ENCODE measurements at places on chromosomes 6 and 20.

DNA sequence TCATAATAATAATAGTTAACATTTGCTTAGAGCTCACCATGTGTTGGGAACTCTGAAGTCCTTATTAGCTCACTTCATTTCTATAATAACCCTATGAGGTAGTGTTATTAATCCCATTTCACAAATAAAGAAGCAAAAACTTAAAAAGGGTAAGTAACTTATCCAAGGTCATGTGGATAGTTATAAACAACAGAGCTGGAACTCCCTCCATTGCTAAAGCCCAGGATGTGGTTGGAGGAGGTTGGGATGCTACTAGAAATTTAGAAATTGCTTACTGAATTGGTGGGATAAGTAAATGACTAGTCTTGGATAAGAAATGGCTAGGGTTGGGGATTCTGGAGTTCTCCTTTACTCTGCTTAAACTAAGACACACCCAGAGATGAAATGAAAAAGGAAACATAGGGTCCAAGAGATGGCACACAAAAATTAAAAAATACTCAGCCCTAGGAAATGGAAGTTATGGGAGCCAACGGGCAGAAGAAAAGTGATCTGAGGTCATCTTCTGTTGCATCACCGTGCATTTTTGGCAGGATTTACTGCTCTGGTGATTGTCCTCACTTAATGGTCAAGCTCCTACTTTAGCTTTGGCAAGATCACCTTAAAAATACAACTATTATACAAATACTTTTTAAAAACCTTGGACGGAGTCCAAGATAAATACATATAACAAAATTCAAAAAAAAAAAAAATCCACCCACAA, 7.7 kb upstream of the CLIC5 start:
- DNase-seq: no peak

GRCh38 chr6:11007715-11008608, 36.1 kb downstream of the ELOVL2 start:
- no peak for DNase-seq

- no peak for DNase-seq
These were observed 8.1 kb downstream of the HLA-DRB1 start for GRCh38 chr6:32581315-32582095.

- no peak for DNase-seq
These were observed 41.0 kb downstream of the TMEM242 start for GRCh38 chr6:157282284-157282683.

DNA sequence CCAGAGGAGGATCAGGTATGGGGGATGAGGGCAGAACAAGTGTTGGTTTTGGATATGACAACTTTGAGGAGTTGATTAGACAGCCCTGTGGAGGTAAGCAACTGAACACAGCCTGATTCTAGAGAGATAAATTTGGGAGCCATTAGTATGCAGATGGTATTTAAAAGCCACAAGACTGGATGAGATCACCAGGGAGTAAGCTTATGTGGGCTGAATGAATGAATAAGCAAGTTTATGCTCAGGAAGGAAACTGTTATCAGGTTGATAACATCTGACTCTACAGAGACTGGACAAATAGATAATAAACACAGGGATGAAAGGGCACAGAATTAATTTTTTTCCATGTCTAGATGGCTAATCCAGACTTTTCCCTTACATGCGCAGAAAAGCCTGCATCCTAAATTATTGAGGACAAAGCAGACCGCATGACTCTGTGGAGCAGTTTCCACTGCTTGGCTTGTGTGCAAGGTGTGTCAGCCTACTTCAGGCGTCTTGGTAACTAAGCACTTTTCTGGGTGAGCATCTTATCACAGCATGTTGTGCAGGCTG, 150.6 kb downstream of the GJA10 start:
- no peak for DNase-seq

GRCh38 chr20:17992224-17992637, 23.4 kb downstream of the MGME1 start:
- no peak for DNase-seq

- DNase-seq: no peak
These were observed 30.2 kb upstream of the GGTLC1 start for GRCh38 chr20:24018796-24019195.

DNA sequence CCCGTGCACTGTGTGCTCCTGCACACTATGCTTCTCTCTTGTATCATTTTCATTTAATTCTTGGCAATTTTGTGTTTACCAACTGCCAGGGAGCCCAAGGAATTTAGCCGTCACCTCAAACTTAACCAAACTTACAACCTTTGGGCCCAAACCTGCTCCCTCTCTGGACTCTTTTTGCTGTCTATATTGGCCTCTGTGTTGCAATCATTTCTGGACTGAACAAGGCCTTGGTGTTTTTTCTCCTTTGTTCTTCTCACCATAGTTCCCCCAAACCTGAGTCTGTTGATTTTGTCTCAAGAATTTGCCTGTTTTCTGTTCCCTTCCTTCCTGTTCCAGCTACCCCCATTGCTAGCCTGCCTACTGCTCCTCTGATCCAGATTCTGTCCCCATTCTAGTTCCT, 19.2 kb downstream of the DCBLD1 start:
- DNase-seq: no peak

- no peak for DNase-seq
These were observed 205.7 kb downstream of the CDH4 start for GRCh38 chr20:61457725-61458124.

DNA sequence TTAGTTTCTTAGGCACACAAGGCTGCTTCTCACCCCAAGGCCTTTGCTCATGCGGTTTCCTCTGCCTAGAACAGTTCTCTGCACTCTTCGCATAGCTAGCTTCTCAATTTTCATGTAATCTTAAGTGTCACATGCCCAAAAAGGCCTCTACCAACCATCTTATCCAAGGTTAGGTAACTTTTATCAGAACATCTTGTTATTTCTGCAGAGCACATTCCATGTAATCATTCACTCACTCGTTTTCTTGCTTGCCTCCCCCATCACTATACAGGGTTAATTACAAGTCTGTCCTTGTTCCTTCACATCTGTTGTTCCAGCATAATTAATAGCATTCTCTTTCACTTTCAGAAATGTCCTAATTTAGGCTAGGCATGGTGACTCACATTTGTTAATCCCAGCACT, 53.8 kb downstream of the NCOA6 start:
- no peak for DNase-seq
